Regular cardiac myocyte (primary cell): ENCODE measurements at places on chromosomes 5 and 9. TPM values are rescaled to one million over a fixed set of nuclear protein-coding genes. Genes with fewer than 3 reads are reported as not detected.

Gene OTULINL
- 0.19 and 0.56 TPM in 2 replicates for total RNA-seq

Gene PTGER4
- 9.6 and 11.0 TPM in 2 replicates for total RNA-seq

Gene SDHA
- total RNA-seq: 83.2 and 135 TPM in 2 replicates

Gene HRCT1
- total RNA-seq: 0.28 and 0.58 TPM in 2 replicates

Gene SAXO1
- under 0.01 TPM in 1 of 2 replicates, not detected in the other for total RNA-seq

Gene F2RL2
- total RNA-seq: 10.0 and 10.4 TPM in 2 replicates

Gene ENTREP1
- total RNA-seq: 0.28 and 0.38 TPM in 2 replicates
